ENCODE measurements at places on chromosomes 7 and 10.
A peak's percentile ranks its signal among the peaks of the same experiment; 100 is the strongest.

DNA sequence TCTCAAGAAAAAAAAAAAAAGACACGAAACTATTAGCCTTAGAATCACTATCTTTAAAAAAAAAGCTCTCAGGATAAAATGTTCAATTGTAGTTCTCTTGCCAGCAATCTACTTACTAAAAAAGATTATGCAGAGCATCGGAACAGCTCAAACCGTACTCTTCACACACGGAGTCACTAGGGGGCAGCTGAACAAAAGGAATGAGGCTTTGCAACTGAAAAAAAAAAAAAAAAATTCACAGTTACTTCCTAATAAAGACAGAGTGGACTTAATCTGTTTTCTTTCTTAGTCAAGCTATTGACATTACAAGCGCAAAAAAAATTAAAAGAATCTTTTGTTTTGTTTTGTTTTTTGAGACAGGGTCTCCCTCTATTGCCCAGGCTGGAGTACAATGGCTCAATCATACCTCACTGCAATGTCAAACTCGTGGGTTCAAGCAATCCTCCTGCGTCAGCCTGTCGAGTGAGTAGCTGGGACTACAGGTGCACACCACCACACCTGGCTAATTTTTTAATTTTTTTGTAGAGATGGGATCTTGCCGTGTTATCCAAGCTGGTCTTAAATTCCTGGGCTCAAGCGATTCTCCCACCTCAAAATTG is 11.5 kb downstream of the PMS2 start:
- no peak overlapping the region for H3K4me3 ChIP-seq
- H3K36me3 ChIP-seq: peaks cover 86% of the 10 kb centered on the region
- DNase-seq: peak; percentile 38
- H3K27me3 ChIP-seq: no peaks in the 10 kb centered on the region
- H3K27ac ChIP-seq: no peak overlapping the region

DNA sequence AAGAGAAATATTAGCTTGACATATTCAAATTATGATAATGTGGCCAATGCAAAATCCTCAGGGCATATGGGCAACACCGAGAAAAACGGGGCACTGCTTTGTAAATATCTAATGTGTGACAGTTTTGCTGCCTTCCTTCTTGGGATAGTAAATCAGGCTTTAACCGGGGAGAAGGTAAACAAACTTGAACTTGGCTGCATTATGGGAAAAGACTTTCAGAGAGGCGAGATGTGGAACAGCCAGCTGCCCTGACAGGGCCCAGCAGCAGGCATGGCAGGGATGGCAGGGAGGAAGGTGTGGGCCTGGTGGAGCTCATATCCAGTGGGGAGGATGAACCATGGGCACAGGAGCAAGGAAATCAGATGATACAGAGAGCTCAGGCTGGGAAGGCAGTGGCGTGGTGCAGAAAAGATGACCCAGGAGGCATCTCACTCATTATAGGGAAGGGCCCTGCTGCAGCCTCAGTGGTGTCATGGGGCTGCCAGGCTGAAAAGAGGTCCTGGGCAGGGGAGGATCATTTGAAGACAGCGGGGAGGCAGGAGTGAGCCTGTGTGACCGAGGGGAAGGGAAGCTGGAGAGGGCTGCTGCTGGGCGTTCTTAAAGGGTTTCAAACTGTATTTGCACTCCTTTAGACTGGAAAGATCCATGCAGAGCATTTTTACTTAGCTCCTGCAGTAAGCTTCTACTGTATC is 26.7 kb downstream of the CXCL12 start:
- H3K27ac ChIP-seq: no peak overlapping the region
- no peak overlapping the region for H3K4me3 ChIP-seq
- H3K27me3 ChIP-seq: peaks cover 28% of the 10 kb centered on the region
- no peaks in the 10 kb centered on the region for H3K36me3 ChIP-seq

DNA sequence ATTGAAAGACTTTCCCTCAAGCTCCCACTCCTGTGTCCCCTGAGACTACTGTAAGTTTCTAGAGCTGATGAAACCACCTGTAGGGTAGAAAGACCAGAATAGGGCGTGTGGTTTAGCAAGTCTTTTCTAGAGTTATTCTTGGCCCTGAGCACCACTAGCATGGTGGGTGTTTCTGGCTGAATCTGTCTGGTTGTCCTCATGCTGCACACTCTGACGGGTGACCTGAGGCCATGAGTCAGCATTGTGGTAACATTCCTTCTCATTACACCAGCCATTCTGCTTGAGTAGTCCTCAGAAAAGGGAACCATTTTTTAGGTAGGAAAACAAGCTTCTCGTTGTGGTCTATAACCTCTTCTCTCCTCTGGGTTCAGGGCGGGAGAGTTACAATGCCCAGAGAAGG is 250.3 kb downstream of the SNX13 start:
- no peak overlapping the region for H3K4me3 ChIP-seq
- H3K27me3 ChIP-seq: no peaks in the 10 kb centered on the region
- H3K36me3 ChIP-seq: no peaks in the 10 kb centered on the region
- H3K4me1 ChIP-seq: no peaks in the 10 kb centered on the region
- no peak for DNase-seq

- H3K36me3 ChIP-seq: no peaks in the 10 kb centered on the region
- H3K4me3 ChIP-seq: no peak overlapping the region
- H3K27me3 ChIP-seq: peaks cover 63% of the 10 kb centered on the region
- no peaks in the 10 kb centered on the region for H3K4me1 ChIP-seq
- no peak overlapping the region for H3K27ac ChIP-seq
Measured at GRCh38 chr10:112213098-112213823, 29.7 kb upstream of the GPAM start.

DNA sequence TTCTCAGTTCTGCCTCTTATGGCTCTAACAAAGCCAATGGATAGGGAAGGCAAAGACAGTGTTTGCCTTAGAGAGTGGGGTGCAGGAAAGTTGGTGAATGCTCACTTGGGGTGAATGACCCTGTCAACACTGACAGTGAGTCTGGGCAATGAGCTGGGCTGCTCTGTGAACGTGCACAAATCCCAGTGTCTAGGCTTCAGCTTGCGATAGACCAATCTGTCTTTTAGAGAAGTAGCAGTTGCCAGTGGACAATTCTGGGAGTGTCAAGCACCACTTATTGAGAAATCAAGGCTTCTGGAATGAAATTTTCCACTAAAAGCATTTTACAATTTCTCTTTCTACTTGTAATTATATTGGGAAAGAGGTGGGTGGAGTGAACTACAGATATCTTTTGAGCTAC is 141.4 kb downstream of the HERPUD2 start:
- DNase-seq: no peak
- no peak overlapping the region for H3K4me3 ChIP-seq
- no peak overlapping the region for H3K27ac ChIP-seq
- H3K4me1 ChIP-seq: no peaks in the 10 kb centered on the region
- no peaks in the 10 kb centered on the region for H3K36me3 ChIP-seq

DNA sequence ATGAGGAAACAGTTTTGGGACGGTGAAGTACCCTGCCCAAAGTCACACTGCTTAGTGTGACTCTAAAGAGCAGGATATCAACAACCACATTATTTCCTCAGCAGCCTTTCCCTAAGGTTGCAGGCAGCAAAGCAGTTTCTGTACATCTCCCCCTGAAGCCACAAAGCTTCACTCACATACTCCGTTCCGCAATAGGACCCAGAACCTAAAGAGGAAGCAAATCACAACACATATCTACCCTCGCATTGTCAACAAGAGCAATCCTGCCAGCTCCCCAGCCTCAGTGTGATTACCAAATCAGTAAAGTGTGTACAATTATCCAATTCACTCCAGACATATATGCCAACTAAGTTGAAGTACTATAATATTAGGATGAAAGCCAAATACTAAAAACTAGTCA is 30.8 kb downstream of the VAX1 start:
- peaks cover 7% of the 10 kb centered on the region for H3K27me3 ChIP-seq
- no peak overlapping the region for H3K27ac ChIP-seq
- no peak for DNase-seq
- no peaks in the 10 kb centered on the region for H3K4me1 ChIP-seq
- no peaks in the 10 kb centered on the region for H3K36me3 ChIP-seq
- no peak overlapping the region for H3K4me3 ChIP-seq

- no peaks in the 10 kb centered on the region for H3K4me1 ChIP-seq
- DNase-seq: no peak
- H3K4me3 ChIP-seq: no peak overlapping the region
- no peaks in the 10 kb centered on the region for H3K27me3 ChIP-seq
- no peak overlapping the region for H3K27ac ChIP-seq
- H3K36me3 ChIP-seq: no peaks in the 10 kb centered on the region
Measured at GRCh38 chr7:74429153-74429747, 24.5 kb upstream of the GTF2IRD1 start.

- H3K4me3 ChIP-seq: no peak overlapping the region
- H3K36me3 ChIP-seq: no peaks in the 10 kb centered on the region
- no peak overlapping the region for H3K27ac ChIP-seq
- peaks cover 13% of the 10 kb centered on the region for H3K4me1 ChIP-seq
Measured at GRCh38 chr7:2873686-2874551, 29.8 kb upstream of the GNA12 start.

DNA sequence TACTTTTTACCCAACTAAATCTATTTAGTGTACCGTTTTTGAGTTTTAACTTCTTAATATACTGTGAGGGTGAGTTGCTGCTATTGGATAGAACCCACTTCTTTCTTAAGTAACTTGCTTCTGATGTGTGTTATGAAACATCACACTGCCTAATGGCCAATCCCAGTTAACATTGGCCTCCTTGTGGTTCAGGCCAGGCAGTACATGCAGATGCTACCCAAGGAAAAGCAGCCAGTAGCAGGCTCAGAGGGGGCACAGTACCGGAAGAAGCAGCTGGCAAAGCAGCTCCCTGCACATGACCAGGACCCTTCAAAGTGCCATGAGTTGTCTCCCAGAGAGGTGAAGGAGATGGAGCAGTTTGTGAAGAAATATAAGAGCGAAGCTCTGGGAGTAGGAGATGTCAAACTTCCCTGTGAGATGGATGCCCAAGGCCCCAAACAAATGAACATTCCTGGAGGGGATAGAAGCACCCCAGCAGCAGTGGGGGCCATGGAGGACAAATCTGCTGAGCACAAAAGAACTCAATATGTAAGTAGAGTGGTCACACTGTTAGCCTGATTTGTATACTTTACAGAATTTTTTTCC is 39.7 kb downstream of the TES start:
- peaks cover 50% of the 10 kb centered on the region for H3K36me3 ChIP-seq
- no peak for DNase-seq
- no peak overlapping the region for H3K4me3 ChIP-seq
- H3K27ac ChIP-seq: peak overlapping the region; percentile 30

DNA sequence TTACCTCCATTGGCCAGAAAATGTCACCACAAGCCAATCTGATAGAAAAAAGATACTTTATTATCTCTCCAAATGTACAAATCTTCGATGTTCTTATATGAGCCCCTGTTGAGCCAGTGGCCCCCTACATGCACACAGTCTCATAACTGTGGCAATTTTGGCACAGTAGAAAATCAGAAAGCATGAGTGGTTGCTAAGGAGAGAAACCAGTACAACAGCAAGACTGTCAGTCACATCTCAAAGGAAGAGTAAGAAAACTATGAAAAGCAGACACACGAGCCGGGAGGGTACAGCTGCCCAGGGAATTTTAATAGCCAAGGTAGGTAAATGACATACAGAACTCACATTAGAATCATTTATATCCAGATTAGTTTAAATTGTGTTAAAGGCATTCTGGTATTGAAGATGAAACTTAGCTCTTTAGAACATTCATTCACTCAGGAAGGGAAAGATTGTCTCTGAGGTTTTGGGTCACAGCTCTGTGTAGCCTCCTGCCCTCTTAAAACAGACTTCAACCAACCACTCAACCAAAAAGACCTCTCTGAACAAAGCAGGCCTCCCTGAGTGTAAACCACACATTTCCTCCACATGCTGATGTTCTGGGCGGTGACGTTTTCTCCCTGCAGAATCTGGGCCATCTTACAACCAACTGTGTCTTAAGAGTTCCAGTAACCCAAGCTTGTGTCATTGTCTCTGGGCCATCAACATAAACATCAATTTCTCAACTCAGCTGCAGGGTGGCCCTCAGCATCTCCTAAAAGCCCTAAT is 80.8 kb upstream of the ADAM12 start:
- peak overlapping the region; percentile 27 for H3K27ac ChIP-seq
- peaks cover 5% of the 10 kb centered on the region for H3K36me3 ChIP-seq
- peak overlapping the region; percentile 82 for H3K4me3 ChIP-seq

DNA sequence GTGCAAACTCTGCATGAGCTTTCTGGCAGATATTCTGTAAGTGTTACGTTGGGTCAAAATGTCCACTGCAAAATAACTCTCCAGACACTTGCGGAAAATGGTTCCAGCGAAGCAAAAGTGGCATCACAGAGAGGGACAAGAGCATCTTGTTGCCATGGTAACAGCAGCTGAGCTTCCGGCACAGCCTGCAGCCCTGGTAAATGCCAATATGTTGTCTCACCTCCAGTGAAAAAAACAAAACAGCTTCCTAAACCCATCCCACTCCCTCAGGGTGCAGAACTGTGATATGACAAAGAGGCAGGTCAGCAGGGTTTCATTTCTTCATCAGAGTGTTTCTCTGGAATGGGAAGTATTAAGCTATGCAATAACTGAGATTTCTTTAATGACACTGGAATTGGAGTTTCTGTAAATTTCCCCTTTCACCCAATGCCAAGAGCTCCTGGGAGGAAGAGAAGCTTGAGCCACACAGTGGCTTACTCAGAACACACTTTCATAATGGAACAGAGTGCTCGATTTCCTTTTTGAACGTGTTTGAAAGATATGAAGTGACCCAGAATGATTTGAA is 65.6 kb downstream of the FOXI2 start:
- H3K36me3 ChIP-seq: no peaks in the 10 kb centered on the region
- H3K27ac ChIP-seq: no peak overlapping the region
- peaks cover 65% of the 10 kb centered on the region for H3K27me3 ChIP-seq
- DNase-seq: no peak
- H3K4me3 ChIP-seq: no peak overlapping the region
- no peaks in the 10 kb centered on the region for H3K4me1 ChIP-seq

DNA sequence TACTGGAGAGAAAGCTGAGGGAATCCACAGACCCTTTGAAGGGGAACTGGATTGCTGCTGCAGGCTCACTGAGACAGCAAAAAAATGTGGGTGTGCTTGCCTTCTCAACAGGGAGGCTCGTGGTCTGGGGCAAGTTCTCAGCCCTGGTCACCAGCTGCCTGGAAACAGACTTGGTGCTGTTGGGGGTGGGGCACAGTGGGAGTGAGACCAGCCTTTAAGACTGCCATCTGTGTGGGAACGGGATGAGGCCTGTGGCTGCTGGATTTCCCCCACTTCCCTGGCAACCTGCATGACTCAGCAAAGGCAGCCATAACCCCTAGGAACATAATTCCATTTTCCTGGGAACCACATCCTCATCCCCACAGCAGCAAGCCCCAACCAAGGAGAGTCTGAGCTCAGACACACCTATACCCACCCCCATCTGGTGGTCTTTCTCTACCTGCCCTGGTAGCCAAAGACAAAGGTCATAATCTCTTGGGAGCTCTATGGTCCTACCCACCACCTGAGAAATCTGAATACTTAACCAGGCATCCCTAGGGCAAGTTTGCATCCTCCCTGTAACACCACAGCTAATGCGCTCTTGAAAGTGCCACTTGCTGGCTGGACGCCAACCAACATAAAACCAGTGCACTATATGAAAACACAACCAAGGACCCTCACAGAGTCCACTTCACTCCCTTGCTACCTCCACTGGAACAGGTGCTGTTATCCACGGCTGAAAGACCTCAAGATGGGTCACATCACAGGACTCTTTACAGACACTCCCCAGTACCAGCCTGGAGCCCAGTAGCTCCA is 45.0 kb upstream of the TFEC start:
- no peaks in the 10 kb centered on the region for H3K36me3 ChIP-seq
- H3K27ac ChIP-seq: no peak overlapping the region
- peaks cover 14% of the 10 kb centered on the region for H3K27me3 ChIP-seq
- no peak overlapping the region for H3K4me3 ChIP-seq
- no peak for DNase-seq

Data from effector memory CD8-positive, alpha-beta T cell (primary cell).